ENCODE measurements at places on chromosomes 3 and 15. TPM values are rescaled to one million over a fixed set of nuclear protein-coding genes. Genes with fewer than 3 reads are reported as not detected.

- no peak for DNase-seq
- no peak overlapping the region for H3K27ac ChIP-seq
- H3K4me1 ChIP-seq = no peaks in the 10 kb centered on the region
- H3K4me3 ChIP-seq = no peak overlapping the region
- H3K36me3 ChIP-seq = no peaks in the 10 kb centered on the region
These were observed 550.8 kb downstream of the DIPK2A start for GRCh38 chr3:144522456-144522855.

DNA sequence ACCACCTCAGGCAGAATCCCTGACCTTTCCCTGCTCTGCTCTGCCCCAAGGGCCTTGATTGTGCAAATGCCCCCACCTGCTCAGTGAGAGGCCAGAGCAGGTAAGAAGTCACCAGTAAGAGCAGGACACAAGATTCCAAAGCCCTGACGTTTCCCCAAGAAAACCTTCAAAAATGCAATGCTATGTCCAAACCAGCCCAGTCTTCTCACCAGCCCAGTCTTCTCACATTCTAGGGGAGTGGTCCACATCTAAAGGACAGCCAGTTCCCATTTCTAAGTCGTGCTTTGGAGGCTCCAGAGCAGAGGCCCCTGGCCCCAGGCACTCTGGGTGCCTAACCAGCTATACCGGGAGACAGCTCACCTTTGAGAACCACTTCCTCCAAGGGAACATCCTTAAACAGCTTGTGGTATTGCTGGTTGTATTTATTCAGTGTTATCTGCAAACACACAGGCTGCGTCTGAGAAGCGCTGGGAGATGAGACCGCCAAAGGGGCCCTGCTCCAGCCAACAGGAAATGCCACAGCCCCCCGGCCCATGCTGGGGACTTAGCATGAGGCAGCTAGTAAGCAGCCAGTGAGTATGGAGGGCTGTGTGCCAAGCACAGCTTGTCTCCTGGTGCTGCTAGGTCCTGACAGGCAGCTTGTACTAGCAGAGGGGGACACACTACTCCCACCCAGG is 29.3 kb downstream of the GRAMD2A start:
- DNase-seq = no peak
- H3K36me3 ChIP-seq = no peaks in the 10 kb centered on the region
- H3K27me3 ChIP-seq = peaks cover 6% of the 10 kb centered on the region

GRCh38 chr3:150005243-150006112 is 34.8 kb upstream of the PFN2 start:
- H3K4me1 ChIP-seq = no peaks in the 10 kb centered on the region
- H3K27me3 ChIP-seq = no peaks in the 10 kb centered on the region
- DNase-seq = no peak
- no peak overlapping the region for H3K27ac ChIP-seq
- no peak overlapping the region for H3K4me3 ChIP-seq

The C2CD4A gene
- total RNA-seq = not detected

The ANKRD34C gene
- not detected for total RNA-seq

GRCh38 chr15:85534031-85534430 is 153.6 kb downstream of the AKAP13 start:
- no peaks in the 10 kb centered on the region for H3K27me3 ChIP-seq

The AMT gene
- 5.0 TPM for total RNA-seq

DNA sequence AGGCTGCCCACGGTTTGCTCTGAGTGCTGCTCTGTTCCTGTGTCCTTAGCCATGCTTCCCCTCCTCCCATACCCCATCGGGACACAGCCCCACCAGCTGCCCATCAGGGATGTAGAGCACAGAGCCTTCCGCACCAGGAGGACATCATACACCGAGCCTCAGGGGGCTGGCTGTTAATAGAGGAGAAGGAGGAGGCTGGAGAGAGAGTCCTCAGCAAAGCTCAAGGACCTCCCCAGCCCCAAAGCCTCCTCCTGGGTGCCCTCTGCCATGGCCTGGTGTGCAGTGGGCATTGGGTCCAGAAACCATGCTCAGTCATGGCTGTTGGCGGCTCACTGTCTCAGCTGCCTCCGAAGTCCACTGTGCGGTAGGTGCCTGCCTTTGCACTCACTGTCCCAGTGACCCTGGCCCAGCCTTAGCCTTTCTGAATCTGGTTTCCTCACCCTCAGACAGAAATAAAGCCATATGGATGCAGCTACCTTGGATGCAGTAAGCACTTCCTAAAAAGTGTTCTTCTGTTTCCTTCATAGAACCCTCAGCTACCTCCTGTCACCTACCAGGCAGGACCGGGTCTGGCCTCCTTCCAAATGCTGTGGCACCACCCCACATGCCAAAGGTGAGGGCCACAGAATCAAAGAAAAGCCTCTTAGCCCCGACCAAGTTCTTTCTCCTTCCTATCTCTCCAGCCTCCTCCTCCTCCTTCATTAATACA is 53.9 kb downstream of the ACAD9 start:
- H3K36me3 ChIP-seq = no peaks in the 10 kb centered on the region
- no peaks in the 10 kb centered on the region for H3K4me1 ChIP-seq
- H3K27ac ChIP-seq = no peak overlapping the region
- H3K27me3 ChIP-seq = peaks cover 3% of the 10 kb centered on the region
- H3K4me3 ChIP-seq = no peak overlapping the region
- DNase-seq = no peak

DNA sequence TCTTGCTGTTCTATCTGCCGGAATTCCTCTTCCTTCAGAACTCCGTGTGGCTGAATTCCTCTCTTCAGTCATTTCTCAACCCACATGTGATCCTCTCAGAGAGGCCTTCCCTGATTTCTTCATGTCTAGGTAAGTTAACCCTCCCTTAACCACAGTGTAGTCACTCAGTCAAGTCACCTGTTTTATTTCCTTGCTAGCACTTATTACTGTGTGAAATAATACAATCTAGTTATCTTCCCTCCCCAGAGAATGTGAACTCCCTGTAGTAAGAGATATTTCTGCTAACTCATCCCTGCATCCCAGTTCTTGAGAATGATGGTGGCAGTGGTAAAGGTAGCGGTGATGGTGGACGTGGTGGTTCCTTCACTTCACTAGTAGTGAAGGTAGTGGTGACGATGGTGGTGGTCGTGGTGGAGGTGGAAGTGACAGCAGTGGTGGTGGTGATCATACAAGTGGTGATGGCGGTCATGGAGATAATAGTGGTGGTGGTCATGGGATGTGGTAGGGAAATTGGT is 33.3 kb downstream of the COL6A5 start:
- H3K27me3 ChIP-seq = no peaks in the 10 kb centered on the region
- no peak for DNase-seq
- no peak overlapping the region for H3K4me3 ChIP-seq
- no peaks in the 10 kb centered on the region for H3K36me3 ChIP-seq

GRCh38 chr15:40992241-40992741 is 39.0 kb downstream of the CHAC1 start:
- no peak overlapping the region for H3K27ac ChIP-seq
- no peak for DNase-seq
- no peak overlapping the region for H3K4me3 ChIP-seq
- H3K27me3 ChIP-seq = no peaks in the 10 kb centered on the region
- H3K4me1 ChIP-seq = peaks cover 26% of the 10 kb centered on the region
- peaks cover 66% of the 10 kb centered on the region for H3K36me3 ChIP-seq

DNA sequence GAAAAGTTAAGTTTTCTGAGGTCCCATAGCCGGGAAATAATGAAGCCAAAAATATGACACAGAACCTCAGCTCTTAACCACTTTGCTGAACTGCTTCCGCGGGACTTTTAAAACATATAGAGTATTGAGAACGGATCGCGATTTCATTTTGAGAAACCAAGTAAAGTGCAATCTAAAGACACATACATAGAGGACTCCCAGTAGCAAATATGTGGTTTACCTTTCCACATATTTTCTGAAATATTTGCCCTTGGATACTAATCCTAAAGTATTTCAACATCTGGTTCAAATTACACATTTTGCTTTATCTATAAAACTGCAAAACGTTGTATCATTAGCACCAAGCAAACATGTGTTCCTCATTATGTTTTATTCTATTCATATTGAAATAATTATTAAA is 776.5 kb downstream of the ROBO2 start:
- no peaks in the 10 kb centered on the region for H3K4me1 ChIP-seq
- H3K27ac ChIP-seq = no peak overlapping the region
- no peak overlapping the region for H3K4me3 ChIP-seq
- H3K36me3 ChIP-seq = no peaks in the 10 kb centered on the region
